Activated naive CD8-positive, alpha-beta T cell treated with anti-CD3 and anti-CD28 coated beads, Interleukin-2, amount 50 U/mL, for 16 hours (primary cell): ENCODE measurements at places on chromosomes 1 and 21.
A peak's percentile ranks its signal among the peaks of the same experiment; 100 is the strongest.

DNA sequence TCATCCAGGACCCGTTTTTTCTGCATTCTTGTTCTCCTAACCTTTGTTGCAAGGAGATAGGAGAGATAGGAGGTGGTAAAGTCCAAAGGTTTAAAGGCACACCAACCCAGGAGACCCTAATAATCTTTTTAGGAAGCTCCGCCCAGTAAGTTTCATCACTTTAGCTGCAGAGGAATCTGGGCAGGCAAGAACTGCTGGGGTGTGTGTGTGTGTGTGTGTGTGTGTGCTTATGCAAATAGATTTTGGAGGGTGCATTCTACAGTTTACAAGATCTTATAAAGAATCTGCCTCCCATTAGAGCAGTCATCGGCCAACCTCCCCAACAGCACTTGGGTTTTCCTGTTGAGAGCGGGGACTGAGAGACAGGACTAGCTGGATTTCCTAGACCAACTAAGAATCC is 3.9 kb upstream of the IL10 start:
- no peak for DNase-seq

DNA sequence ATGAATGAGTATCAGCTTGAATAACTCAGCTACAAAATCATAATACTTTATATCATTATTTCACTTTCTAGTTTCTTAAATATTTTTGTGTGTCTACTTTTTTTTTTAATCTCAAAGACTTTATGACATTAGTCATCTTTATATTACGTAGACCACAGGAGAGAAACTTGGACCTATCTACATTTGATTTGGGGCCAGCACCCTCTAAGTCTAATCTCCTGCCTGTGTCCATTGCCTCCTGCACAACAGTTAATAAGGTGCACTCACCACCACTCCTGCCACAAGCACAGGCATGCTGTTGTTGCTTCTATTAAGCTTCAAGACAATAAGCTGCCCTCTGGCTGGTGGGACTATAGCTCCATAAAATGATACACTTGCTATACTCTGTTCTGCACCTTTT is 70.4 kb downstream of the DIRAS3 start:
- DNase-seq = no peak

- DNase-seq = peak; percentile 27
Measured at GRCh38 chr21:42062236-42063022, 8.7 kb upstream of the UMODL1 start.

GRCh38 chr1:7298145-7298544 is 473.0 kb upstream of the VAMP3 start:
- no peak for DNase-seq

GRCh38 chr1:59697150-59697800 is 117.5 kb upstream of the HOOK1 start:
- DNase-seq = peak; percentile 12

DNA sequence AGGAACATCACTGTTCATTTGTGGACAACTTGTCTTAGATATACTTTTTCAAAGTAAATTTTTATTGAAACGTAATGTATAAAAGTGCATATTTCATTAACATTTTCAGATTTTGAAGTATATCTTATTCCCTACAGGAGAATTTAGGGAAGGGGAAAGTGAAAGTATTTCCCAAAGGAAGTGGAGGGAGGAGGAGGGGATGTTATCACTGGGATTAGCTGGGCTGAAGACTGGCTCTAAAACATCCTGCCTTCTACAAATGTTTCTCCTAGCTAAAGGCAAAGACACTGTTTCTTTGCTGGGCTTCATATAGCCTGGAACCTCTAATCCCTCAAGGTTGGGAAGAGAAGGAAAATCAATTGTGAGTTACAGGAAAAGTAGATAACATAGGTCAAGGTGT is 7.1 kb upstream of the ZNF697 start:
- DNase-seq = no peak

GRCh38 chr1:96473791-96474434 is 247.7 kb upstream of the PTBP2 start:
- no peak for DNase-seq

DNA sequence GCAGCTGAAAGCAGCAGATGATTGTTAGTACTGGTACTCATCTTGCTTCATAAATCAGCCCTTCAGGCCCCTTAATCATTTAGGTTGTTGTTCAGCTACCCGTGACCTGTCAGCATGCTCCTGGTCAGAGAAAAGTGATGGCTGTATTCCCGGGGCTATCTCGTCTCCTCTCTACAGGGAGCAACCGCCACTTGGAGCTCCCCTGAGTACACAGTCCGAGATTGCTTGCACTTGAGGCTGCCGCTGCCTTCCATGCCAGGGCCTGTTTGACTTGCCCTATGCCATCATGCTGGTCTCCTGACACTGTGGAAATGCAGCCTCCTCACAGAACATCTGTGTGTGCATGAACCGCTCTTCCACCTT is 97.5 kb downstream of the SPATA46 start:
- DNase-seq = no peak

DNA sequence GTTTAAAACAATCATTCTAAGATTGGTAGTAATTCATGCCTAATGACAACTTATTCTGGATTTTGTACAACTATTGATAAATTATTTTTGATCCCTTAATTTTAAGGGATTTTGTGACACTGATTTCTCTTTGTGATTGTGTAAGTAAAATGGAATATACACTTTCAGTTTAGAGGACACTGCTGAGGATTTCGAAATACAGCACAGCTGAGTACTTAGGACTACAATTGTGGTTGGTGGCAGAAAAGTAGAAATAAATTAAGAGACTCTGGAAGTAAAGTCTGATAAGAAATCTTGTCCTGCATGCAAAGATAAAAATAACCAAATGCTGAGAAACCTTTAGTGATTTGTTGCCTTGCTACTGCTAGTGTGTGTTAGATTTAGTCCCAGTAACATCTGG is 40.0 kb downstream of the TYW3 start:
- no peak for DNase-seq

GRCh38 chr1:24089743-24090555 is 22.0 kb downstream of the MYOM3 start:
- no peak for DNase-seq

DNA sequence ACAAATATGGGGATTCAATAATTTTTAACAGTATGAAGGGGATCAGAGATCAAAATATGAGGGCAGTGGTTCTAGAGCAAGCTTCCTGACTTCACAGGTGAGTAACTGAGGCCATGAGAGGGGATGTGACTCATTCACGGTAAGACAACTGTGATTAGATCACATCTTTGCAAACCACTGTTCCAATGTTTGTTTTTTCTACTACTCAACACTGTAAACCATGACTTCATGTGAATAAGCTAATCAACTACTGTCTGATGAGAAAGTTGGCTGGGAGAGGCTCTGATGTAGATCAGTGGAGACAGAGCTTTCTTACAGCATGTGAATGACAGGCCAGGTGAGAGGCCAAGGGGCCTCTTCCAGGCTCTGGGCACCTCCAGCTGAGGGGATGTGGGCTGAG is 84.7 kb downstream of the BRINP2 start:
- no peak for DNase-seq

GRCh38 chr21:45471525-45472221 is 66.7 kb downstream of the COL18A1 start:
- no peak for DNase-seq

- no peak for DNase-seq
Measured at GRCh38 chr1:71666609-71667008, 585.8 kb upstream of the ZRANB2 start.

DNA sequence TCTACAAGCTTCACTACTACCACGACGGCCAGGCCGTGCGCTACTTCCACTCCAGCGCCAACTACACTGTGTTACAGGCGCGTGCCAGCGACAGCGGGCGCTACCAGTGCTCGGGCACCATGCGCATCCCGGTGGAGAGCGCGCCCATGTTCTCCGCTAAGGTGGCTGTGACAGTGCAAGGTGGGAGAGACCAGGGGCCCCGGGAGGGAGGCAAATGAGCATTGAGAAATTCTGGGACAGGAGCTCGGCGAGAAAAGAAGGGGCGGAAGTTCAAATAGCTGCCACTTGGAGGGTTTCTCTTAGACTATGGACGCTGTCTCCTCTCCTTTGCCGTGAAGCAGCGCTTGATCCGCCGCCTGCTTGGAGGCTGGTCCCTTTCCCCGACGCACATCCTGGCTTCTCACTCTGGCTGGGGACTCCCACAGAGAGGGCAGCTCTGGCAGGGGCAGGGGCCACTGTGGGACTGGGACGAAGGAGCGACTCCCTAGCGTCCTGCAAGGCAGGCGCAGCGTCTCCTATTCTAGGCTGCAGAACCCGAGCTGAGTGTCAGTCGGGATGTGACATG is 4.6 kb downstream of the FCRLB start:
- DNase-seq = no peak

DNA sequence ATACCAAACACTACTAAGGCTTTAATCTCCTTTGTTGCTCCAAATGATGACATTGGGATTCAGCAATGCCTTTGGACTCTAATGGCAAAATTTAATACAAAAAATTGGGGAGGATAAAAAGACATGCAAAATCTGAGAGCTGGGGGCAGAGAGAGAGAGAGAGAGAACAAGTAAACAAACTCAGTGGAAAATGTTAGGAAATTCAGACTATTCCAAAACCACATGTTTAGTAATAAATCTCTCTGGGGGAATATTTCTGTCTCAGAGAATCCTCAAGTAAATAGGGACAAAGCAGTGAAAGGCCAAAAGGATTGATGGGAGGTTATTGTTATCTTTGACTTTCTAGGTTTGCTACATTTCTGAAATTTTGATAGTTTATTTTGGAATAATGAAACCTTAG is 65.7 kb downstream of the PLA2G4A start:
- DNase-seq = no peak

DNA sequence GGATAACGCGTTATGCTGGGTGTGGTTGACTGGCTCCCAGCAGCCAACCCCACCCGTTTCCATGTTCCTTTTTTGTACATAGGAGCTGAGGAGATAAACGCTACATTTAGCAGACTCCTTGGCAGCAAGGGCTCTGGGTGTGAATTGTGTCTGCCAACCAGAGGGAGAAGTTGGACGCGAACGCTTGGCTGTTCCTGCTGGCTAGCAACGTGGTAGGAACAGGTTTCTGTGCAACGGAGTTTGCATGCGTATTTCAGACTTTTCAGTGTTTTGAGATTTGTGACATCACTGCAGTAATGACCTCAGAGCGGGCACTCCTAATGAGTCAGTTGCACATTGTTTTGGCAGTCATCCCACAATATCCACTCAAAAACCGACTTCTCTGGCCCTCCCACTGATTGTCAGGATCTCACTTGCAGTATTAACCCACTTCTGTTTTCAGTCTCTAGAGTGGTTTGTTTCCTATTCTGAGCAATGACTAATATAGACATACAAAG is 98.7 kb upstream of the RGS1 start:
- no peak for DNase-seq

GRCh38 chr1:64163970-64164369 is 39.5 kb upstream of the UBE2U start:
- no peak for DNase-seq

GRCh38 chr1:99619583-99619982 is 26.3 kb upstream of the PALMD start:
- DNase-seq = no peak

DNA sequence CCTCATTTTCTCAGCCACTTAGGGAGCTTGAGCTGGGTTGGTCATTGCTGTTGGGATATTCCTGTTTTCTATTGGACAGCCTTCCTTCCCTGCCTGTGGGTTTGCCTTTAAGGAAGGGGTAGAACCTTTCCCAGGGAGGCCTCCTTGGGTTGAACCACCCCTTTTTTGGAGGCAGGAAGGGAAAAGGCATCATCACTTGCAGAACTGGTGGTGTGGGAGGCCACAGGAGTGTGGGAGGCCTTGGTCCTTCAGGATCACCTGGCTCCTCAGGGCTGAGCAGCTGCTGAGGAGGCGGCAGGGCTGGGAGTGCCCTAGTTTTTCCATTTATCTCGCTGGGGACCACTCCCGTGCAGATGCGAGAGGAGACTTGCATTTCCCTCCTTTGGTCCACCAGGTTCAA is 667 bp upstream of the CYB561D1 start:
- DNase-seq = no peak

- DNase-seq = no peak
Measured at GRCh38 chr1:91024481-91025119, 2.8 kb upstream of the ZNF644 start.
